ENCODE measurements at places on chromosomes 16 and 17.

DNA sequence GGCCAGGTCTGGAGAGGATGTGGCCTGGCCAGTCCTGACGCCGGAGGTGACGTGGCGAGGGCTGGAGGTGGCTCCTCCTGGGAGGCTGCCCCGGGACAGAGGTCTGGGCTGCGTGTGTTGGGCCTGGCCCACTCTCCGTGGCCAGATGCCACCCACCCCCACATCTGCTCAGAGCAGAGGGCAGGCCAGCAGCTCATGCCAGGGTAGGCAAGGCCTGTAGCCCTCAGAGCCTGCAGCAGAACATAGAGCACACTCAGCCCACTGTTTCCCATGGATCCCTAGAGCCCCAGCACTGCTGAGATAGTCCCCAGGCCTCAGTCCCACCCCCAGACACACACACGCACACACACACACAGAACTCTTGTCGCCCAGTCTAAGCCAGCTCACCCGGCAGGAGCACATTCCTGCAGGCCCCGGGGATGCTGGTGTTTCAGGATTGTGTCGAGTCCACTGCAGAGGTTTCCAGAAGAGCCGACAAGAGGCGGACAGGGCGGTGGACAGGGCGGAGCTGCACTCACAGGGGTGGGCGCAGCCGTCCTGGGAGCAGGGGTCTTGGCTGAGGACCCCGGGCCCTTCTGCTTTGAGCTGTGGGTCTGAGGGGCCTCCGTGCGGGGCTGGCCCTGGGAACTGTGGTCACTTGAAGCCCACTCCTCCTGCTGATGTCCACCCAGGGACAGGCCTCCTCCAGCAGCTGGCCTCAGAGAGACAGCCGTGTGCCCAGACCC lies 33.4 kb downstream of the SOX8 start:
- H3K4me3 ChIP-seq = no peak overlapping the region
- H3K27ac ChIP-seq = no peak overlapping the region
- no peaks in the 10 kb centered on the region for H3K4me1 ChIP-seq
- H3K27me3 ChIP-seq = no peaks in the 10 kb centered on the region
- no peaks in the 10 kb centered on the region for H3K36me3 ChIP-seq

- peaks cover 45% of the 10 kb centered on the region for H3K36me3 ChIP-seq
- no peak for DNase-seq
- H3K27me3 ChIP-seq = no peaks in the 10 kb centered on the region
- H3K27ac ChIP-seq = no peak overlapping the region
- no peaks in the 10 kb centered on the region for H3K4me1 ChIP-seq
Observed at GRCh38 chr17:16158714-16159113, 56.6 kb downstream of the NCOR1 start.

- no peak overlapping the region for H3K4me3 ChIP-seq
- H3K4me1 ChIP-seq = peaks cover 11% of the 10 kb centered on the region
- DNase-seq = no peak
- peaks cover 10% of the 10 kb centered on the region for H3K36me3 ChIP-seq
- no peak overlapping the region for H3K27ac ChIP-seq
- no peaks in the 10 kb centered on the region for H3K27me3 ChIP-seq
Observed at GRCh38 chr17:47945529-47946508, 4.4 kb downstream of the PNPO start.

DNA sequence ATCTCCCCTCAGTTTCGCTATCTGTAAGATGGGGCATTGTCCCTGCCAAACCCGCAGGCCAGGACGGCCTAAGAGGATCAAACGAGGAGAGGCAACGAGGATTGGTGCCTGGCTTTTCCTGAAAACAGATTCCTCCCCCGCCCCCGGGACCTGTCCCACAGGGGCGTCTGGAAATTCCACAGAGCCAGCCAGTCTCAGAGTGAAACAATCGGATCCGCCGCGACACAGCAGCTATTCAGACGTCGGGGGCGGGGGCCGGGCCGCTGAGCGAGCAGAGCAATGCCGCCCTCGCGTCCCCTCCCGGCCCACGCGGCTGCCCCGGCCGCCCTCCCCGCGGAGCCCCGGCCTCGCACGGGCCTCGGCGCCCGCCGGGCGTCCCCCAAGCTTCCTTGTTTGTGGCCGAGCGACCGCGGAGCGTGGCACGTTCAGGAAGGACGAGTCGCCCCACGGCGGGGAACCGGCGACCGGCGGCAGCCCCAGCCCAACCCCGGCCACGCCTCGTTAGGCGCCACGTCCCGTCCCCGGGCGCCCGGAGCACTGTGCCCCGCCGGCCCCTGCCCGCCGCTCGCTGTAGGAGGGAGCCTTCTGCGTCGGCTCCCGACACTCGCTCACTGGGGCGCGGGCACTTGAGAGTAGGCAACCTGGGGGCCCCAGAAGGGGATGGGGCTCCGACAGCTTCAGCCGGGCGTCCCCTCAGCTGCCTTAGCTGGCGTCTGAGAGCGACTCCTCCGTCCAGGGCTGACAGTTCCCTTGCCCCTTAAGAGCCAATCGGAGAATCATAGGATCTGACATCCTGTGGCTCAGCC lies 29.6 kb upstream of the PHOSPHO1 start:
- H3K4me3 ChIP-seq = peak overlapping the region; percentile 45
- no peaks in the 10 kb centered on the region for H3K36me3 ChIP-seq
- peak overlapping the region; percentile 43 for H3K27ac ChIP-seq
- H3K27me3 ChIP-seq = no peaks in the 10 kb centered on the region
- H3K4me1 ChIP-seq = peaks cover 7% of the 10 kb centered on the region
- peak; percentile 73 for DNase-seq

GRCh38 chr17:59427996-59428395 lies 96.5 kb downstream of the YPEL2 start:
- DNase-seq = no peak
- no peak overlapping the region for H3K4me3 ChIP-seq
- H3K27me3 ChIP-seq = no peaks in the 10 kb centered on the region
- H3K27ac ChIP-seq = peak overlapping the region; percentile 21

- no peak overlapping the region for H3K4me3 ChIP-seq
- no peaks in the 10 kb centered on the region for H3K36me3 ChIP-seq
Observed at GRCh38 chr17:13253733-13254410, 236.0 kb upstream of the ELAC2 start.

GRCh38 chr17:48576479-48577309 lies 1.5 kb downstream of the HOXB4 start:
- no peaks in the 10 kb centered on the region for H3K27me3 ChIP-seq
- peak overlapping the region; percentile 84 for H3K27ac ChIP-seq
- peaks cover 48% of the 10 kb centered on the region for H3K4me1 ChIP-seq
- no peaks in the 10 kb centered on the region for H3K36me3 ChIP-seq
- DNase-seq = no peak

GRCh38 chr16:89565506-89566372 lies 5.3 kb downstream of the RPL13 start:
- DNase-seq = peak; percentile 81
- H3K27ac ChIP-seq = peak overlapping the region; percentile 57
- H3K4me3 ChIP-seq = peak overlapping the region; percentile 8
- no peaks in the 10 kb centered on the region for H3K36me3 ChIP-seq
- H3K4me1 ChIP-seq = peaks cover 22% of the 10 kb centered on the region
- H3K27me3 ChIP-seq = no peaks in the 10 kb centered on the region

- no peaks in the 10 kb centered on the region for H3K4me1 ChIP-seq
- DNase-seq = no peak
- no peaks in the 10 kb centered on the region for H3K36me3 ChIP-seq
- no peak overlapping the region for H3K4me3 ChIP-seq
Observed at GRCh38 chr17:58242171-58242784, 3.9 kb downstream of the LPO start.

- H3K4me3 ChIP-seq = no peak overlapping the region
- no peaks in the 10 kb centered on the region for H3K27me3 ChIP-seq
- H3K27ac ChIP-seq = no peak overlapping the region
Observed at GRCh38 chr17:55641676-55642081, 81.0 kb downstream of the TMEM100 start.

DNA sequence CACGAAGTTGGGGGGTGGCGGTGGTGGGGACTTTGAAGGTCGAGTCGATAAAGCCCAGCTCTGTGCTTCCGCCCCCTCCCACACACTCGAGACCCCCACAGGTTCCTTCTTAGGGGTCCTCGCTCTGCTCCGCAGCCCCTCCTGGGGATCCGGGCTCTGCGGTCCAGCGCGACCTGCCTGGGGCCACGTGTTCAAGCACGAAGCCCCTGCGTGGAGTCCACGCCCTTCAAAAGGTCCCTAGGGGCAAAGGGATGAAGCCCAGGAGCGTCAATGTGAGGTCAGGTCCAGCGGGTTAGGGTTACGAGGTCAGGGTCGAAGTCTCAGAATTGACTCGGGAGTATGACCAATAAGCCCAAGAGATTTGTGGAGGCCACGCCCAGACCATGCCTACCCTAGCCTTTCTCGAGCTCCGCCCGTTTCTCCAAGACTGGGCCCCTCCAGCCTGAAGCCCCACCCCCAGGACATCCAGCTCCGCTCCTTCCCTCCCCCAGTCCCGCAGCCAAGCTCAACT lies 786 bp upstream of the CACNA1G start:
- no peaks in the 10 kb centered on the region for H3K27me3 ChIP-seq
- H3K4me3 ChIP-seq = peak overlapping the region; percentile 60
- no peak overlapping the region for H3K27ac ChIP-seq
- H3K4me1 ChIP-seq = peaks cover 37% of the 10 kb centered on the region

GRCh38 chr17:3750926-3751325 lies 27.2 kb downstream of the HASPIN start:
- no peak for DNase-seq
- no peaks in the 10 kb centered on the region for H3K36me3 ChIP-seq
- no peaks in the 10 kb centered on the region for H3K27me3 ChIP-seq
- H3K4me1 ChIP-seq = no peaks in the 10 kb centered on the region
- no peak overlapping the region for H3K4me3 ChIP-seq
- peak overlapping the region; percentile 55 for H3K27ac ChIP-seq

DNA sequence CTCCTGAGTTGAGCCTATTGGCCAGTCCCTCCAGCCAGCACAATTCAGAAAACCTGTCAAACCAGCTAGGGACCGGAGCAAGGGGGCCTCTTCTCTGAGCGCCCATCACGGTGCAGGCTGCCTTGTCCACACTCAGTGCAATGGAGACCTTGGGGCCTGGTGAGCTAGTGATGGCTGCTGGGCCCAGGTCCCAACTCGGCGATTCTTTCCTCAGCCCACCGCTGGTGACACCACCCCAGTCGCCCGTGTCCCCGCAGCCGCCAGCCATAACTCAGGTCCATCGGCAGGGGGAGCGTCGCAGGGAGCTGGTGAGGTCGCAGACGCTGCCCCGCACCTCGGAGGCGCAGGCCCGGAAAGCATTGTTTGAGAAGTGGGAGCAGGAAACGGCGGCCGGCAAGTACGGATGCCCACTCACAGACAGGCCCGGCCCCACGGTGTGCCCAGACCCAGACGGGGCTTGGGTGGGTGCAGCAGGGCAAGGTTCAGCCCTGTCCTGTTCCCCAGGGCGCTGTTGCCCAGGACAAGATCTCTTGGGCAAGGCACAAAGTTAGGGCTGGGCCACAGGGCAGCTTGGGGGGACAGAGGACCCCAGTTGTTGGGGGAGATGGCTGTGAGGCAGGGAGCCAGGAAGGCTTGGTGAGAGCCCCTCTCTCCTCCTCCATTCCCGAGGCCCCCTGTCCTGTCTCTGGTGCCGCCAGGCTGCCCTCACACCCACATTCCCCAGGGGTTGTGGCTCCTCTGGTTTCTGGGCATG lies 10.8 kb downstream of the SMTNL2 start:
- H3K4me1 ChIP-seq = no peaks in the 10 kb centered on the region
- no peak overlapping the region for H3K27ac ChIP-seq
- H3K36me3 ChIP-seq = no peaks in the 10 kb centered on the region
- H3K27me3 ChIP-seq = no peaks in the 10 kb centered on the region
- peak; percentile 32 for DNase-seq

DNA sequence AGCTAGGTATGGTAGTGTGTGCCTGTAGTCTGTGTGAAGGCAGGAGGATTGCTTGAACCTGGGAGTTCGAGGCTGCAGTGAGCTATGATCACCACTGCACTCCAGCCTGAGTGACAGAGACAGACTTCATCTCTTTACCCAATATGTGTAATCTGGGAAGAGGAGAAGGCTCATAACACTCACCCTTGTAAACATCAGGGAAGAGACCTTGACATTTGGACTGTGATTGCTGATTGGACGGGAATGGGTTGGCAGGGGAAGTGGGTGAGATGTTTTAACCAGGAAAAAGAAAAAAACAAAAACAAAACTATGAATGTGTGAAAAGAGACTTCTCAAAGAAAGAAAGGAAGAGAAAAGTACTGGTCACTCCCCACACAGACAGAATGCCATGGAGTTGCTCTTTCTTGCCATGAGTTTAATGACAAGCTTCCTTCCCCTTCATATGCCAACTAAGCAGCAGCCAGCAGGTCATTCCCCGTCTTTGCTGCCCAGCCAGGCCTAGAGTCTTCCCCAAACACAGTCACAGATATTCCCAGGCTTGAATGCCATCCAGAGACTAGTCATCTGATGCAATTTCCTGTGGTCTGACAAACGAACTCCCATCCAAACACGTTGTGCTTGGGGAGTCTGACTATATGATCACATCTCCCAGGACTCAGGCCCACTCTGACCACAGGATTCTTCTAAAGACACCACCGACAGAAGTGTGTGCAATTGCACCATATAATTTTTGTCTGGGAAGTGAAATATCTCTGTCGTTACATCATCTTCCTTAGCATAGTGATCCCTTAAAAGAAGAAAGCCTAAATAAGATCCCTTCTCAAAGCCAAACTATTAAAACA lies 3.6 kb upstream of the XAF1 start:
- H3K27me3 ChIP-seq = no peaks in the 10 kb centered on the region
- H3K36me3 ChIP-seq = no peaks in the 10 kb centered on the region
- no peak overlapping the region for H3K4me3 ChIP-seq
- peak; percentile 51 for DNase-seq

- H3K36me3 ChIP-seq = no peaks in the 10 kb centered on the region
- no peak for DNase-seq
- no peaks in the 10 kb centered on the region for H3K4me1 ChIP-seq
- H3K27me3 ChIP-seq = no peaks in the 10 kb centered on the region
- H3K4me3 ChIP-seq = no peak overlapping the region
Observed at GRCh38 chr17:41263212-41263611, 2.0 kb upstream of the KRTAP9-6 start.

GRCh38 chr16:84537491-84538151 lies 33.2 kb upstream of the MEAK7 start:
- H3K36me3 ChIP-seq = no peaks in the 10 kb centered on the region
- no peak overlapping the region for H3K4me3 ChIP-seq
- no peaks in the 10 kb centered on the region for H3K27me3 ChIP-seq
- no peak for DNase-seq
- H3K27ac ChIP-seq = no peak overlapping the region

- peak overlapping the region; percentile 67 for H3K27ac ChIP-seq
- DNase-seq = no peak
- H3K4me1 ChIP-seq = no peaks in the 10 kb centered on the region
- H3K27me3 ChIP-seq = no peaks in the 10 kb centered on the region
- no peak overlapping the region for H3K4me3 ChIP-seq
Observed at GRCh38 chr16:11605564-11605886, 18.8 kb upstream of the LITAF start.

GRCh38 chr17:37490638-37491614 lies 1.2 kb downstream of the DUSP14 start:
- H3K27ac ChIP-seq = peak overlapping the region; percentile 90
- H3K36me3 ChIP-seq = no peaks in the 10 kb centered on the region
- no peaks in the 10 kb centered on the region for H3K4me1 ChIP-seq
- H3K27me3 ChIP-seq = no peaks in the 10 kb centered on the region

DNA sequence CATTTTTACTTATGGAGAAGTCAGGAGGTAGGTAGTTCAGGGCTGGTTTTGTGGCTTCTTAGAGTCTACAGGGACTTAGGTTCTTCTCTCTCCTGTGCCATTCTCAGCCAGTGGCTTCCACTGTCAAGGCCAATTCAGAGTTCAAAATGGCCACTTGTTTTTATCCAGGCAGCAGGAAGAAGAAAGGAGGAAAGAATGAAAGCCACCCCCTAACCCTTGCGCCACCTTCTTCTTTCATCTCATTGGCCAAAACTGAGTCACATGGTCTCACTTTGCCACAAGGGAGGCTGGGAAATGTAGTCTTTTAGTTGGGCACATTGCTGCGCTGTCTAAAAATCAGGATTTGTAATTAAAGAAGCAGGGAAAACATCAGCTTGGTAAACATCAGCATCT lies 60.8 kb upstream of the MED9 start:
- no peaks in the 10 kb centered on the region for H3K36me3 ChIP-seq
- H3K4me3 ChIP-seq = no peak overlapping the region
- peaks cover 3% of the 10 kb centered on the region for H3K4me1 ChIP-seq
- DNase-seq = no peak
- no peaks in the 10 kb centered on the region for H3K27me3 ChIP-seq

Measured in Peyer's patch (tissue), 4 donors.